ENCODE measurements at places on chromosomes 6 and 20. TPM values are rescaled to one million over a fixed set of nuclear protein-coding genes. Genes with fewer than 3 reads are reported as not detected.

The KCNK15 gene
- 0.41 TPM for total RNA-seq

GRCh38 chr6:54775576-54775975 lies 71.0 kb upstream of the FAM83B start:
- DNase-seq: no peak

DNA sequence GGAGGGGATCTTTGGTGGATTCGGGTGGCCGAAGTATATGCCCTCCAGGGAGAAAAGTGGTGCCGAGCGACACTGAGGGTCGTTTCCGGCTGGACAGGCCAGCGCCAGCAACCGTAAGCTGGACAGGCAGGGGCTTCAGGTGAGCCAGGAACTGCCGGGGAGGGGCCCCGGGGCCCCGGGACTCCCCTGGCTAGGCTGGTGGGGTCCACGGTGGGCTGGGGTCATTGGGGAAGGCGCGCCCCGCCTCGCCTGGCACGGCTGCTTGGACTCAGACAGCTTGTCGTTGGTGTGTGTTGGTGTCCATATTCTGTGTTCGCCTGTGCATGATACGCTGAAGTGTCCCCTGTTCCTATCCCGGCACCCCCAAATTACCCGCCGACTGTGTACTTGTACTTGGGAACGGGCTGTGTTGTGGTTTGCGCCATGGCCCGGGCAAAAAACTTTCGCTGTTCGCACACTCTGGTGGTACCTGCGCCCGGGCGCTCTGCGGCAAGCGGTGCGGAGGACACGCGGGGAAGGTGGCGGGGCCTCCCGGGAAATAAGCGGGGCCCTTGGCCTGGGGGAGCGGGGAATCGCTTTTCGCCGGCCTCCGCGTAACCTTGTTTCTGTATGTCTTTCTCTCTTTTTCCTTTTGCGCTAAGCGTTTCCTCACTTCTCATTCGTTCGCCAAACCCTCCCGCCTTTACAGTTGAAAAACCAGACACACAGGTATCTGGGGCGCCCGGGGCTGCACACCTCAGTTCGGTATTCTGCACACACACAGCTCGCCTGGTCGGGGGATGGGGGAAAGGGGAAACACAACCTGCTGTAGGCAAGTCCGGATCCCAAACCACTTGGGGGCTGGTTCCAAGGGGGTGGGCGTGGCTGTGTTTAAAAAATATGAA lies 3.2 kb downstream of the GNAS start:
- peak; percentile 72 for DNase-seq

DNA sequence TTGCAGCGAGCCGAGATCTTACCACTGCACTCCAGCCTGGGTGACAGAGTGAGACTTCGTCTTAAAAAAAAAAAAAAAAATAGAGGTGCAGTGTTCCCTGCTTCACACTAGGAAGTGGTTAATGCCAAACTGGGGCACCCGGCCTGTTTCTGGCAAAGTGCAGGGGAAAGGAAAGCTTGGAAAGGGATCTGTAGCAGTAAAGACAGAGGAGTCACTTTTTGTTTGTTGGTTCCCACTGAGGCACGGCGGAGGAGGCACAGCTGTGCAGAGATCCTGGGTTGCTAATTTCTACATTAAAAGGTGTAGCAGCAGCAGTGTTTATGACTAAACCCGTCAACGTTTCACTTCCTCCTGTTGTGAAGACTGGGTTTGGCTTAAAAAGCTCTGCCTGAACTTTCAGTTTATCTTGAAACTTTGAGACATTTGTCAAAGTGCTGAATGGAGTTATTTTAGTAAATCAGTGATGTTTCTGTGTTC lies 125.6 kb downstream of the CARMIL1 start:
- no peak for DNase-seq

DNA sequence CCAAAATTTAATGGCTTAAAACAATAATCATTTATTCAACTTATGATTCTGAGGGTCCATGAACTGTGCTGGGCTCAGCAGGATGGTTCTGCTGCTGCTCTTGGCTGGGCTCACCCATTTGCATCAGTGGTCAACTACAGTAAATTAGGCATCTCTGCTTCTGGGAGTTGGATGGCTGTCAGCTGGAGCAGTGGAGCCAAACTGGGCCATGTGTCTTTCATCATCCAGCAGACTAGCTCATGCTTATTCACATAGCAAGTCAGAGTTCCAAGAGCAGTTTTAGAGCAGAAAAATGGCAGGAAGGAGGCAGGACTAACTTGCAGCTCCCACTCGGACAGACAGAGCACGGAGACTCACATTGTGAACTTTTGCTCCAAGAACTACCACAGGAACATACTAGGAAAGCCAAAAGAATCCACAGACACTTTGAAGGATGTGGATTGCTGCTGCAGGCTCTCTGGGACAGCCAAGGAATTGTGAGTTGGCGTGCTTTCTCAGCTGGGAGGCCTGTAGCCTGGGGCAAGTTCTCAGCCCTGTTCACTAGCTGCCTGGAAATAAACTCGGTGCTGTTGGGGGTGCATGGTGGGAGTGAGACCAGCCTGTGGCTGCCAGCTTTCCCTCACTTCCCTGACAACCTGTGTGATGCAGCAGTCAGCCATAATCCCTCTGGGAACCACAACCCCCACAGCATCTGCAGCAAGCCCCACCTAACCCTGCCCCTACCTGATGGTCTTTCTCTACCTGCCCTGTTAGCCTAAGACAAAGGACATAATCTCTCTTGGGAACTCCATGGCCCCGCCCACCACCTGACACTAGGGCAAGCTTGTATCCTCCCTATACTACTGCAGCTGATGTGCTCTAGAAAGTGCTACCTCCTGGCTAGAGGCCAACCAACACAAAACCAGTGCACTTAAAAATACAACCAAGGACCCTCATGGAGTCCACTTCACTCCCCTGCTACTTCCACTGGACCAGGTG lies 129.0 kb downstream of the JPH2 start:
- DNase-seq: no peak

- DNase-seq: peak; percentile 75
These were observed 9.4 kb downstream of the SPDEF start for GRCh38 chr6:34546551-34547321.

DNA sequence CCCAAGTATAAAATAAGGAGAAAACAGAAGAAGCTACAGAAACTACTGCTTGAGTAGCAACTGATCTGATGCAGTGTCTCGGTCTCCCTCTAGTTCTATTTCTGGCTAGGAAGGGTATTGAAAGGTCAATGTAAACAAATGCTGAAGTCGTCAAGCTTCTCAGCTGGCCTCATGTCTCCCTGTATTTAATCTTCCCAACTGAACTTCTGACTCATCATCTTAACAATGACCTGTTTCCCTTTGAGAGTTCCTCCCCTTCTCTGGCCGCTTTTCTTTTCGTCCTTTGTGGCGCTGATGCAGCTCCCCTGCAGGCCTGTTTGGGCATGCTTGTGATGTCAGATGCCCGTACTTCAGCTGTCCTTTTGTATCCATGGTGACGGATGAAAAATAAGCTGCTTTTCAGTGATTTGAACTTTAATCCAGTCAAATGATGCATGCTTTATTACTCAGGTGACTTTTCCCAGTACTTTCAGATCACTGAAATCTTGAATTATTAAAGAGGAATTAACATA lies 7.8 kb upstream of the LCA5 start:
- peak; percentile 91 for DNase-seq

Data from tongue (tissue), 3 donors.